ENCODE measurements at places on chromosomes 16 and 17. TPM values are rescaled to one million over a fixed set of nuclear protein-coding genes. Genes with fewer than 3 reads are reported as not detected.

GRCh38 chr17:42536372-42537155 lies 523 bp downstream of the NAGLU start:
- peak; percentile 88 for DNase-seq

GRCh38 chr16:61564716-61565115 lies 471.5 kb downstream of the CDH8 start:
- DNase-seq = no peak

- DNase-seq = peak; percentile 37
These were observed 5.7 kb downstream of the IRX5 start for GRCh38 chr16:54936201-54936978.

DNA sequence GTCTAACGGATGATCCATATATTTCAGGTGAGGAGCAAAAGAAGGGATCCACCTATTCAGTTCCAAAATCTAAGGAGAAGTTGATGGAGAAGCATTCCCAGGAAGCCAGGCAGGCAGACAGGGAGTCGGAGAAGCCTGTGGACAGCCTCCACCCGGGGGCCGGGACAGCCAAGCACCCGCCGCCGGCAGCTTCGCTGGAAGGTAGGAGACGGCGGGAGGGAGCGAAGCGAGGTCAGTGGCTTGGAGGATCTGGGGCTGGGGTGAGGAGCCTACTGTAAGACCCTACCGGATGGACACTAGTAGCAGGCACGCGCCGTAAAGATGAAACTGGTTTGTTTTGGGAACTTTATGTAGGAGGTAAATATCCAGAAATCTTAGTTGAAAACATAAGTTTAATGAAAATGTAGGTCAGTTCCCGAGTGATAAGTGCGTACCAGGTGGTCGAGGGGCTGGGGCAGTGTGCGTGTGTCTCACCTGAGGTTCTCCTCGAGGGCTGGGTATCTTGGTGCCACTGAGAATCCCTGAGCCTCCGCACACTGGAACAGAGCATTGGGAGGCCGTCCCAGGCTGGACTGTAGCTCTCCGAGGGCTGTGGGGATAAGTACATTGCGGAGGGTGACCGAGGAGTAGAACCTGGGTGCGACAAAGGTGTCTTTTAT lies 714 bp downstream of the SPATA33 start:
- DNase-seq = peak; percentile 18

The CPHXL2 gene
- not detected for total RNA-seq

The GNGT2 gene
- total RNA-seq = not detected

The ABI3 gene
- total RNA-seq = 1.7 TPM

- no peak for DNase-seq
These were observed 6.8 kb downstream of the CIBAR2 start for GRCh38 chr16:85105475-85105874.

The KCNJ2 gene
- total RNA-seq = 0.64 TPM

The GNG13 gene
- not detected for total RNA-seq

DNA sequence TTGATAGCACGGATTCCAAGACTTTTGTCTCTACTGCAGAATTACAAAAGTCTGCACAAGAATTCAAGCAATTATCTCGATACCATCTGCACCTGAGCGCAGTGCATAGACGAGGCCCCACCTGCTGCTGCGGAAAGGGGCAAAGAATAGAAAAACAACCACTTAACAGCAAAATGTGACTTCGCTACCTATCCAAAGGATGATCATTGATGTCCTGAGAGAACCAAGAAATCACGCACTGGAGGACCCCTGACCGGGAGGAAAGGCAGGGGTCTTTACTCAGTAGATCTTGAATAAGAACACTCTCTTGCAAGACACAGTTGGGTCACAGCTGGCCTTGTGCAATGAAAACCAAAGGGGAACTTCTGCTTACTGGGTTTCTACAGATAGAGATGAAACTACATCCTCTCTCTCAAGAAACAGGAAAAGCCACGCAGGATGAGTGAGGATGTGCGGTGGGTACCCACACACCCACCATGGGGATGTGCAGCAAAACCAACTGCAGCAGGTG lies 147.4 kb upstream of the RPH3AL start:
- no peak for DNase-seq

- DNase-seq = no peak
These were observed 11.7 kb upstream of the CNTNAP4 start for GRCh38 chr16:76265434-76266045.

DNA sequence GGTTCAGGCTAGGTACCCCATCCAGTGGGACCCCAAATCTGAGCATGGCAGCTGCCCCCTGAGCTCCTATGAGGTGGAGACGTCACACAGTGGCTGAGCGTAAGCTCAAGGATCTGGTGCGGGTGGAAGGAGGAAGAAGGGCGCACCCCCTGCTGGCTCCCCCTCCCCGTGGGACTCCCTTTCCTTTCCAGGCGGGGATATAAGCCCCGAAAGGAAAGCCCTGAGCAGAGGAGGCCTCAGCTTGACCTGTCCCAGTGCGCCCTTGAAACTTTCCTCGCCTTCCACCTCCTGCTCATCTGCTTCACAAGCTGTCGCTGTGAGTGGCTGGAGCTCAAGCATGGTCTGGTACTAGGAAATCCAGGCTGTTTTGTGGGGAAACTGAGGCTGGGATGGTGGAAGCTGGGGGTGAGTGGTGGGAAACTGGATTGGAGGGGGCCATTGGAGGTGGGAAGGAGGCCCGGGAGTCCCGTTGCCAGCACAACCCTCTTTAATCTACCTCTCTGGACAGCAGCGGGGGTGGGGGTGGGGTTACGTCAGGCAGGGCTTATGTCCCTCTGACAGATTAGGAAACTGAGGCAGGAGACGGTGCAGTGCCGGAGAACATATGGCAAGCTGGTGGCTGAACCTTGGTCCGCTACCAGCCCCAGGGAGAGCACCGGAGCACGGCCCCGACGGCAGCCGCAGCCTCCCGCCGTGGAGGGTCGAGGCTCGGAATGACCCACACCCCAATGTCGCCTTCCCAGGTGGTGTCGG lies 92.3 kb upstream of the TMEM97 start:
- DNase-seq = no peak

The TNS4 gene
- not detected for total RNA-seq

The KRTAP9-4 gene
- not detected for total RNA-seq

- DNase-seq = no peak
These were observed 40.3 kb upstream of the DDX52 start for GRCh38 chr17:37683454-37683984.

DNA sequence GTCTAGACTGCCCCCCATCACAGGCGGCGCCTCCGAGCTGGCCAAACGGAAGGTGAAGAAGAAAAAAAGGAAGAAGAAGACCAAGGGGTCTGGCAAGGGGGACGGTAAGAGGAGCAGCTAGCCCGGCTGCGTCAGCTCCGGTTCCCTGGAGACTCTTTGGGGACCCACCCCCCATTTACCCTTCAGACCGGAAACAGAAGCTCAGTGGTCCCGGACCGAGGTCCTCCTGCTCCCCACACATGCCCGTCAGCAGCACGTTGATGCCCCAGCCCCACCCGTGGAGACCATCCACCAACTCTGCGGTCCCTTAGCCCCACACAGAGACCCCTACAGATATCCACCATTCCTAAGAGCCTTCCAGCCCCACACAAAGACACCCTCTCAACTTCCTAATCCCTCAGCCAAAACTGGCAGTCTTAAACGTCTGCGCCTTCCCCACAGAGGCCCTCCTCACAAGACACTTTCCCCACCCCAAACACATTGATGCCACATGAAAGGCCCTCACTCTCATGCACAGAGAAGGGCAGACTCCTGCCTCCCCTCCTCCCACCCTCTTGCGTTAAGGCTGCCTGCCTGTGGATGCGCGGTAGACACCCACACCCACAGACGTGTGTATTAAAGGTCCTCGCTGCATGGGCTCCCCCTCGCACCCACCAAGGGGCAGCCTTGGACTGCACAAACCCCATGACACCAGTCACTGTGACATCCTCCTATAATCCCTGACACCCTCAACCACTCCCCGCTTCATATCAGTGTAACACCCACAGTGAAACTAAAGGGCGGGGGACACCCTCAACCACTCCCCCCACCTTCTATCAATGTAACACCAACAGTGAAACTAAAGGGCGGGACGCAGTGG lies 58.2 kb upstream of the RPH3AL start:
- DNase-seq = peak; percentile 11

The SNAI3 gene
- not detected for total RNA-seq

- DNase-seq = no peak
These were observed 138.8 kb downstream of the CCDC182 start for GRCh38 chr17:57606111-57606875.

The NPIPA7 gene
- 1.9 TPM for total RNA-seq

Data from fibroblast of villous mesenchyme (primary cell).